ENCODE measurements at places on chromosomes 5 and 9.

DNA sequence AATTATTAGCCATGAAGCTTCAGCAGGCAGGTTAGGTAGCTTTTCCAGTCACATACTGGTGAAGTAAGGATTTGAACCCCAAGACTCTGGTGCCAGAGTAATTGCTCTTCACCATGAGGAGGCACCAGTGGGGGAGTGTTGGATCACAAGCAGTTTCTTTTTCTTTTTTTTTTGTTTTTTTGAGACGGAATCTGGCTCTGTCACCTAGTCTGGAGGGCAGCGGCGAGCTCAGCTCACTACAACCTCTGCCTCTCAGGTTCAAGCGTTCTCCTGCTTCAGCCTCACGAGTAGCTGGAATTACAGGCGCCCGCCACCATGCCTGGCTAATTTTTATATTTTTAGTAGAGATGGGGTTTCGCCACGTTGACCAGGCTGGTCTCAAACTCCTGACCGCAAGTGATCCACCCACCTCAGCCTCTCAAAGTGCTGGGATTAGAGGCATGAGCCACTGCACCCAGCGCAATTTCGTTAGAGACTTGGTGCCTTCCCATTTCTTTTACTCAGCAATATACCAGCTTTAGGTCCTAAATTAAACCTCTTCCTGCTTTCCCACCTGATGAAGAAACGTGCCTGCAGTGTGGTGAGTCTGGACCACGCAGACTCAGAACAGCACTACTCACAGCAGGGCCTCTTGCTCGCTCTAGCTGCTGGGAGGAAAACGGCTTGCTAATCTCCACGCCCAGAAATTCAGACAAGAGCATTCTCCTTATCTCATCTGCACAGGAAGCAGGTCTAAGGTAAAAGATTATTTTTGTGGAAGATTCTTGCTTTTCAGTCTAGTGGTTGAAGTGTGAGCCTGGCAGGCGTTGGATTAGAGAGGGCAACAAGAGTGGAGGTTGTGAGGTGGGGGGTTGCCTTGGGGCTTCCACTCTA, at the start of gene S100Z:
TSS of gene S100Z (plus strand) at position 596 of the 873 bp plus-strand sequence. CDS start 25,346 bp downstream, outside the sequence.
- no peak for DNase-seq

- no peak for DNase-seq
Measured at GRCh38 chr9:96025995-96026602, 150.6 kb downstream of the ERCC6L2 start.

DNA sequence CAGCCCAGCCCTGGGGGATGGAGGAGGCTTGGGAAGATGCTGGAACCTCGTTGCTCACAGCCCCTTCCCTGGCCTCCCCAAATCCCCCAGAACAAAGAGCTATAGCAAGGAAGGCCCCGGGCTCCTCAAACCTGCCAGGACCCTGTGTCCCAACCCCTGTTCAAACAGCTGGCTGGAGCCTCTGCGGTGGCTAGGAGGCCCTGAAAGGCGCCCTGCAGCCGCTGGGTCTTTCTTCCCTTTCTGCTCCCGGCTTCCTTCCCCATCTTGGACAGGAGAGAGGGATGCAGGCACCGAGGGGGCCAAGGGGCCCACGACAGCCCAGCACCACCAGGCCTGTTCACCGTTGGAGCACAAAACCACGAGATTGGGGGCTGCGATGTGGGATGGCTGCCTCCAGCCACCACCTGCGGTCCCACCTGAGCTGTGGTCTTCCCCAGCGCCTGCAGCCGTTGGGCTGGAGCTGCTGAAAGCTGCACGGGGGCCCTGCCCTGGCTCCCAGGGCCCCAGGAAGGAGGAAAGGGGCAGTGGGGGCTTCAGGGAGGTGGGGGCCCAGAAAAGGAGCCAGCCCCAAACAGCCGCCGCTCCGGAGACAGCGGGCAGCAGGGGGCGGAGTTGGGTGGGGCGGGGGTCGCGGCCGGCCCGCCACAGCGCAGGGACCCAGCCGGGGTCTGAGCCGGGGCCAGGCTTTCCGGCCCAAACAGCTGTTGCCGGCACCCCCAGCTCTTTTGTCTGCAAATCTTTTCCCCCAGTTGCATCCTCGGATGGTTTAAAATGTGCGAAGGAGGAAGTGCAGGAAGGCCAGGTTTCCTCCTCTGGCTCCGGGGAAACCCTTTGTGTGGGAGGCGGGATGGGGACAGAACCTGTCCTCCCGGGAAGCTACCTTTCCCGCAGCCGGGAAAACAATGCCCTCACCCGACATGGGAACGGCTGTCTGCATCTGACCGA, 16.1 kb downstream of the NOTCH1 start:
- no peak for DNase-seq

DNA sequence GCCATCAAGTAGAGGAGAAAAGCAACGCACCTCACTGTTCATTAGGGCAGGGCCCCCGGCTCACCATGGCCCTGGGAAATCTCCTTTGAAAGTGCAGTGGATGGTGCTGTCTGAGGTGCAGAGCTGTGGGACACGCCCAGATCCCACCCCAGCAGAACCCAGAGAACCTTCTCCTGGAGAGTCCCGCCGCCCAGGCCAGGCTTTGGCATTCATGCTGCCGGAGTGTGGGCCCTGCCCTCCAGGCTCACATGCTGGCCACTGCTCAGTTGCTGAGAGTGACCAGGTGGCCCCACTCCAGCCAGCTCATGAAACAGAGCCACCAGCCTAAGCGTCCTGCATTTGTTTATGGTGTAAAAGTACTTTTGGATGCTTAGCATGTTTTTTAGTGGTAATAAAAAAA, 23.8 kb upstream of the LRRC14B start:
- DNase-seq, result no peak

DNA sequence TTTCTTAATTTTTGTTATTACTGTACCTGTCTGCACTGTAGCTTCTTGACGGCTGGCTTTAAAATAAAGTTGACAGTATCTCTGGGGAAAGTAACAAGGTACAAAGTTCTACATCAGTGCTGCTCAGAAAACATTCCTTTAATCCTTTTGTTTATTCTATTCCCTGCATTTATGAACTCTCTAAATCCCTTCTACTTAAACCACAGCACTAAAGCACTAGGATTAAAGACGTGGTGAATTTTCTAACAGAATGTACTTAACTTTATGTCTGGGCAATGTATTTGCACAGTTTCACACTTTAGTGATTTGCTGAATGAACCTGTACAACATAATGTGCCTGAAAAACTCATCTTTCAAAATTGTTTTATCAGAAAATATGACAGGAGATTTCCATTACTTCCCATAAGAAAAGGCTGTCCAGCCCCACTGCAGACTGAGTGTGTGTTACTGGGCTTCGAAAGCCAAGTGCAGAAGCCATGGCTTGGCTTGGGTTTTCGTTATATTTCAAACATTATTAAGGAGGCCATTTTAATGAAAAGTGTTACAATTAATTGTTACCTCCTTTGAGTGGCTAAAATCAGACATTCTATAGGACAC, 43.8 kb downstream of the LHFPL2 start:
- DNase-seq, result no peak

- no peak for DNase-seq
Measured at GRCh38 chr9:127580366-127580765, 31.7 kb upstream of the STXBP1 start.

GRCh38 chr9:84583866-84584265, 85.7 kb upstream of the NTRK2 start:
- no peak for DNase-seq

- no peak for DNase-seq
Measured at GRCh38 chr5:96114736-96115135, 153.1 kb upstream of the ELL2 start.

GRCh38 chr5:55391707-55392106, 83.9 kb downstream of the MTREX start:
- no peak for DNase-seq

Data from NCI-H446 (cell line).